ENCODE measurements at places on chromosomes 7 and 10.

- no peak for DNase-seq
Observed at GRCh38 chr10:22701132-22701826, 13.1 kb downstream of the PIP4K2A start.

- DNase-seq, result no peak
Observed at GRCh38 chr10:30169342-30169741, 110.0 kb upstream of the JCAD start.

- no peak for DNase-seq
Observed at GRCh38 chr10:123554656-123555055, 111.5 kb upstream of the GPR26 start.

DNA sequence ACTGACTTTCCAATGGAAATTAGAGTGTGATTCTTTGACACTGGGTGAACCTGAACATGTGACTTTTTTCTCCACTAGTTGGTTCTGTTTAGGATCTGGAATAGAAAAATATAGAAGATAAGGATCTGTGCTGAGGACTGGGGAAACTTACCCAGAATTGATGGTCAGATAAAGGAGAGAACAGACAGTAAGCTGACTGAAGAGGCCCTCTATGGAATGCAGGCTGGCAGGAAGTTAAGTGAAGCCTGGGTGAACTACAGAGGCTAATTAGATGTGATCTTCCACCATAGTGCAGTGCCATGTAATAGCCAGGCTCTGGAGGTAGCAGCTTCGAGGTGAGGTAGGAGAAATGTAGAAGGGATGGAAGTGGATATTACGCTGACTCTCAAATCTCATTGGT, 455.3 kb downstream of the PLXDC2 start:
- no peak for DNase-seq

GRCh38 chr7:149140831-149141230, 6.4 kb upstream of the ZNF398 start:
- no peak for DNase-seq

DNA sequence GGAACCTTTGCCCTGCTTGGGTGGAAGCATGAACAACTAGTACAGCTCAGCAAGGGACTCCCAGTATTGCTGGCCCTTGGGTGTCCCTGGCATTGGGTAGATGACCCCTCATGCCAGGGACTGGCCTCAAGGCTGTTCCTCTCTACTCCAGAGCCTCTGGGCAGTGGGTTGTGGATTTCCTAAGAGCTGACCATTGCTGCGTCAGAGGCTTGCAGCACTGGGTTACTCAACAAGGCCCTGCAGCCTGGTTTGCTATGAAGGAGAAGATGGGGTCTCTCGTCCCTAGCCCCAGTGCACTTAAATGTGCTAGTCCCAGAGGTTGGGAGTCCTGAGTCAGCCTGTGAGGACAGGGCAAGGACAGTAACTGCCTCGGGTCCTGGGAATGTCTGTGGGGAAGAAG, 2.5 kb downstream of the VSIR start:
- DNase-seq, result no peak

Data from stimulated activated CD4-positive, alpha-beta T cell treated with anti-CD3 and anti-CD28 coated beads, Interleukin-15, amount 100 ng/mL, for 48 hours (primary cell).